ENCODE measurements at places on chromosomes 7 and 10. TPM values are rescaled to one million over a fixed set of nuclear protein-coding genes. Genes with fewer than 3 reads are reported as not detected.

STEAP2 gene
- total RNA-seq: 29.9 TPM

PON3 gene
- 2.7 TPM for total RNA-seq

CCDC146 gene
- 11.4 TPM for total RNA-seq

INTS1 gene
- total RNA-seq: 56.3 TPM

TPK1 gene
- 8.7 TPM for total RNA-seq

LRRN3 gene
- total RNA-seq: 2.0 TPM

CPN1 gene
- not detected for total RNA-seq

PSMA2 gene
- total RNA-seq: 77.6 TPM

PAX4 gene
- total RNA-seq: not detected

SFRP5 gene
- not detected for total RNA-seq

CRHR2 gene
- total RNA-seq: 0.19 TPM

AKR1C8 gene
- 1.3 TPM for total RNA-seq
